Stimulated activated CD8-positive, alpha-beta memory T cell treated with anti-CD3 and anti-CD28 coated beads, Interleukin-4, amount 100 ng/mL, for 4 hours (primary cell): ENCODE measurements at places on chromosomes 5 and 9.

- DNase-seq: no peak
These were observed 246.3 kb downstream of the BNC2 start for GRCh38 chr9:16623989-16624743.

DNA sequence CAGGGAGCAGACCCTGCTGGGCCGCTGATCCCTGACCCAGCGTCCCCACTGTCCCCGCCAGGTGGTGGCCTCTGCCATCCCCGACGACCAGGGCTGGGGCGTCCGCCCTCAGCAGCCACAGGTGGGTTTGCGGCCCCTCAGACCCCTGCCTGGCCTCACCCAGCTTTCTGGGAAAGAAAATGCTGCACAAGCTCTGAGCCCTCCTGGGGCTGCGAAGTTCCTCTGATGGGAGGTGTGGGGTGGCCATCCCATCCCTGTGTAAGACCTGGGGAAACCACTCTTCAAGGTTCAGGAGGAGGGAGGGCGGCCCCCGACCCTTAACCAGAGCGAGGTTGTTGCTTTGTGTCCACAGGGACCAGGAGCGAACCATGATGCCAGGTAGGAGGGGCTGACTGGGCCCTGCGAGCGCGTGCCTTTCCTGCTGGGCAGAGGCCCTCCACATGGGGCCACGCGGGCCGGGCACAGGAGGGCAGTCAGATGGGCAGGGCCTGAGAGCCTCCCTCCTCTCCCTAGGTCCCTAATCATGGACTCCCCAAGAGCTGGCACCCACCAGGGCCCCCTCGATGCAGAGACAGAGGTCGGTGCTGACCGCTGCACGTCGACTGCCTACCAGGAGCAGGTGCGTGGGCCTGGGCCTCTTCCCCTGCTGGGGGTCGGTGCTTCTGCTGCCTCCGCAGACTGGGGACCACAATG, 7.7 kb downstream of the NOXA1 start:
- no peak for DNase-seq

GRCh38 chr5:83179966-83180365, 102.6 kb downstream of the XRCC4 start:
- no peak for DNase-seq

DNA sequence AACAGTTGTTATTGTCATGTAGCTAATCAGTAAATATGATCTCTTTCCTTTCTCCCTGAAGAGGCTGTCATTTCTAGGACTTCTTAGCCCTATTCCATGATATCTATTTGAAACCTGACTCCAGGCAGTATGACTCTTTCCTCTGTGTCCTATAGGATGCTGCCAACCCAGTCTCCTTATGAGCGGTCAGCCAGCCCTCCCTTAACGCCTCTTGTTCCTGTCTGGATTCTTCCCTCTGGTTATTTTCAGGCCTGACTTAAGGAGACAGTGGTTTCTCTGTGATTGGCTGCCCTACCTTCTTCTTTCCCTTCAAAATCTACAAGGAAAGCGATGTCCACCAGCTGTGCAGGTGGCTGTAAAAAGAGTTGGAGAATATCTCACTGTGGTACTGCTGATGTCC, 19.4 kb upstream of the C5orf63 start:
- DNase-seq: no peak

DNA sequence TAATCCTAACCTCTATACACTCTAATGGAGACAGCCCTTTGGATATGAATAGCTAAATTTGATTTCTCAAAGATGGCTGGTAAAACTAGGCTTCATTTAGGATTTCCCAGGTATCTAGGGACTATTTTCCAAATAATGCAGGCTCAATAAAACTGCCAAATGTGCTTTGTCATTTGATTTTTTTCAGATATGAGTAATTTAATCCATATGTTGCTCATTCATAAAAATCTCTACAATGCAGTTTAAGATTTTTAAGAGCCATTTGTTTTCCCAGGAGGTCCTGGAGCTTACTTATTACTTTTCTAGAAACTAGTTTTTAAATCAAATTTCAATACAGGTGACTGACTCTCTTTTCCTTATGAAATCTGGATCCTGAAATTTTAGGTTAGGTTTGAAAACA, 349.3 kb upstream of the SLC24A2 start:
- DNase-seq: no peak

DNA sequence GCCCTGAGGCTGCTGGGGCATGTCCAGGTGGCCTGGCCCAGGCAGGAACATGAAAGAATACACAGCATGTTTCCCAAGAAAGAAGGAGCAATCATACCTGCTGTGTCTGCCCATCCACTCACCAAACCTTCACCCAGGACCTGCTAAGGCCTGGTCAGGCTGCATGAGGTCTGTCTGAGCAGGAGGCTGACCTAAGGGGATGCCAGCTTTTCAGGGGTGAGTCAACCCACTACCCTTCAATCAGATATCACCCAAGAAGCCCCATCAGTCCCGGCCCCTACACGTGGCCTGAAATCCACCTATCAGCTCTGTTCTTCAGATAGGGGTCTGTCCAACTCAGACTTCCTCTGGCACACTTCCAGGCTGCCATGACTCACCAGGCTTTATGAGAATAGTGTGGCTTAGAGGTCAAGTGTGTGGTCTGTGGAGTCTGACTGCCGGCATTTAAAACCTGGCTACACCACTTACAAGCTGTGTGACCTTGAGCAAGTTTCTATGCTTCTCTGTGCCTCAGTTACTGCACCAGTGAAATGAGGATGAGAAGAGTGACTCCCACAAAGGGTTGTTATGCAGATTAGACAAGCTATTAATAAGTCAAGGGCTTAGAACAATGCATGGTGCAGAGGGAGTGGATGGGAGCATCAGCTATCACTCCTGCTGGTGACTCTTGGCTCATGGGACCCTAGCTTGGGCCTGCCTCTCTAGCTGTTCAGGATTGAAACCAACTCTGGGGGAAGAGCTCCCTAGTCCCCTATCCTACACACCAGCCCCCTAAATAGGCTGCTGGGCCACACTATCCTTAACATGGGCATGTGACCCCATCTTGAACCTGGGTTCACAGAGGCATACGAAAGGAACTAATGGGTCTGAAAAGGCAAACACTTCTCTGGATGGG, 130.3 kb downstream of the PAX5 start:
- DNase-seq: no peak

DNA sequence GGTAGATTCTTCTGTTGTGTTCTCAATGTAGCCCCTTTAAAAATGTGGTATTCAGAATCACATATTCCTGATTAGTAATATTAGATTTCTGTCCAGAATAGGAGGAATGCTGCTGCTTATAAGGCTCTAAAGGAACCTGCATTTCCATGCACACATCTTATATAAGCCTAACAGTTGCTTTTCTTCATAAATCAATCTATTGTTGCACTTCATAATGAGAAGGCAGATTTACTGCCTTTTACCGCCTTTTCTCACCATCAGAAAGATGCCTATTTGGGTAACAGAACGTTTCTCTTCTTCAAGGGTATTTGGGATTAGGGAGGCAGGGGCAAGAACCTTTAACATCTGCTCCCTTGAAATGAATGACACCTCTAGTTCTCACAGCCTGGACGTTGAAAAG, 243.4 kb downstream of the MLLT3 start:
- DNase-seq: no peak

DNA sequence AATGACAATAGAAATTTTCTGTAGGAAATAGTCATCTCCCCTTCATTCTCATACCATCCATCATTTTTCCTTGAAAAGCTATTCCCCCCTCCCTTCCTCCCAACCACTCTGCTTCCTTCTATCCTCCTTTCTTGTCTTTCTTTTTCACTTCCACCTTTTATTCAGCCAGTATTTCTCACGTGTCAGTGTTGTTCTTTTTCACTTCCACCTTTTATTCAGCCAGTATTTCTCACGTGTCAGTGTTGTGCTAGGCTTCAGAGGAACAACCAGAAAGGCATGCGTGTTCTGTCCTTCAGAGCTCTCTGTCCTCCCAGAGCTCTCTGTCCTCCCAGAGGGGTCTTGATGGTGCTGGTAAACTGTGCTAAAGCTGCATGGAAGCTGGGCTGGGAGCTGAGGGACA, 419.6 kb downstream of the GADD45G start:
- DNase-seq: no peak

GRCh38 chr9:29830821-29831220, 2257.5 kb upstream of the C9orf72 start:
- no peak for DNase-seq
